Hematopoietic multipotent progenitor cell treated with erythropoietin and hydrocortisone succinate and interleukin-3 and kit ligand, for 4 days (in vitro differentiated cells): ENCODE measurements at places on chromosomes 12 and 14.

DNA sequence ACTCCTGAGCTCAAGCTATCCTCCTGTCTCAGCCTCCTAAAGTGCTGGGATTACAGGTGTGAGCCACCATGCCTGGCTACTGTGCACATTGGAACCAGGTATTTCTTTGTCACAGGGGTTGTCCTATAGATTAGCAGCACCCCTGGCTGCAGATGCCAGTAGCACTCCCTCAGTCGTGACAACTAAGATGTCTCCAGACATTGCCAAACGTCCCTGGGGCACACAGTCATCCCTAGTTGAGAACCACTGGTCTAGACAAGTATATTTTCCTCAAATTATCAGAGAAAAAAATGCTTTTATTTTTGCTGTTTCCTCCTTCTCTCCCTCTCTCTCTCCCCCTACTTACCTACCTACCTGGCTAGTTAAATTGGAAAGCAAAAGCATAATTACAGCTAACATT, 17.9 kb upstream of the P2RX7 start:
- no peak for DNase-seq

GRCh38 chr14:96634481-96634880, 132.3 kb downstream of the PAPOLA start:
- DNase-seq: no peak

GRCh38 chr12:106918746-106919145, 37.0 kb upstream of the TMEM263 start:
- DNase-seq: peak; percentile 40

- no peak for DNase-seq
Measured at GRCh38 chr14:72961579-72962335, 35.5 kb downstream of the DCAF4 start.

- DNase-seq: no peak
Measured at GRCh38 chr14:95222870-95223398, 65.6 kb upstream of the DICER1 start.

- DNase-seq: no peak
Measured at GRCh38 chr12:115375186-115375991, 691.4 kb upstream of the TBX3 start.

- no peak for DNase-seq
Measured at GRCh38 chr14:100607611-100607956, 20.4 kb upstream of the BEGAIN start.

DNA sequence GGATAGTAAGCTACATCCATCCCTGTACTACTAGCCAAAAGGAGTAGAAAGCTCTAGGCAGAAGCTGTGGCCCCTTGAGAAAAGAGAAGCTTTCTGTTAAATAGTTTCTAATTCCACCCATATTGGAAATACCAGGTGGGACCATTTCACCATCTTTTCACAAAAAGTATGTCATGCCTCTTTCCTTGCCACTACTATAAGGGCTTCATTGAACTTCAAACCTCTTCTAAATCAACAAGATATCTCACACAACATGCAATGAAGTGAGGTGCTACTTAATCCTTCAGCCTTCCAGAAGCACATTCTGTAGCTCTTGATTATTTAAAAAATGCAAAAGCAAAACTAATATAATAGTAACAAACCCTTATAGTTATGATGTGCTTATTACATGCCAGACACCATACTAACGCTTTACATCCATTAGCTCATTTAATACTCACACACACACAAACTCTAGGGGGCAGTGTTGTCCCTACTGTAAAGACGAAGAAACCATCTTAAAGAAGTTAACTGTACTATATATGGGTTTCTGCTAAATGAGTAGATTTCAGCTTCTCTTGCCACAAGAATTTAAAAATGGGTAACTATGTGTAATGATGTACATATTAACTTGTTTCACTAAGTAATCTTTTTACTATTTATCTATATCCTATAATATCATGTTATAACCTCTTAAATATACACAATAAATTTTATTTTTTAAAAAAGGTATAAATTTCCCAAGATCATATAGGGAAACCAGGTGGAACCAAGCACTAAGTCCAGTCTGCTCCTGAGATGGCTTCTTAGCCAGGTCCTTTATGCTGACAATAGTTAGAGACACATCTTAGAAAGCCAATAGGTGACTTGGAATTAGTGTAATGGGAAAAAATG, 124.4 kb downstream of the RPS29 start:
- DNase-seq: peak; percentile 94

DNA sequence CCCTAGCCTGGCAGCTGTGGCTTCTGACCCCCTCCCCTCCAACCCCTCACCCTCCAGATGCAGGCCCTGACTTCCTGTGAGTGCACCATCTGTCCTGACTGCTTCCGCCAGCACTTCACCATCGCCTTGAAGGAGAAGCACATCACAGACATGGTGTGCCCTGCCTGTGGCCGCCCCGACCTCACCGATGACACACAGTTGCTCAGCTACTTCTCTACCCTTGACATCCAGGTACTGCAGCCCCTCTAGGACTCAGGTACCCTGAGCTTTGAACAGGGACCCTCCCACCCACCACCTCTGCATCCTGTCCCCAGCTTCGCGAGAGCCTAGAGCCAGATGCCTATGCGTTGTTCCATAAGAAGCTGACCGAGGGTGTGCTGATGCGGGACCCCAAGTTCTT, 6.0 kb upstream of the IRF9 start:
- DNase-seq: no peak

DNA sequence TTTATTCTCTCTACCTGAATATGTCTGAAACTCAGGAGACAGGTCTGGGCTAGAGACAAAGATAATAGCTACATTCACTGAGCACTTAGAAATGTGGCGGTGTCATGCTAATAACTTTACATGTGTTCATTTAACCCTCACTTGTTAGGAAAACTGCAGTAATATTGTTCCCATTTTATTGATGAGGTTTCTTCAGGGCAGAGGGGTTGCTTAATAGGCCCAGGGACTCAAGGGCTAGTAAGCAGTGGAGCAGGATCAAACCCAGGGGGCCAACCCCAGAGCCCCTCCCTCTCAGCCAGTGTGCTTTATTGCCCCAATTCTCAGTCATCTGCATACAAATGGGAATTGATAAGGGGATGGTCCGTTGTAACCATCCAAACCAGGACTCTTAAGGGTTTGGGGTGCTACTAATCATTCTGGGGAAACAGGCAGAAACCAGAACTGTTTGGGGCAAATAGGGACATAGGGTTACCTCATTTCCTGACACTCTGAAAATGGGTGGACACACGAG, 142.8 kb upstream of the AMIGO2 start:
- DNase-seq: no peak

GRCh38 chr12:53205747-53206419, 1.2 kb downstream of the ITGB7 start:
- DNase-seq: peak; percentile 54

- DNase-seq: no peak
Measured at GRCh38 chr12:46082490-46083200, 92.3 kb upstream of the SCAF11 start.

DNA sequence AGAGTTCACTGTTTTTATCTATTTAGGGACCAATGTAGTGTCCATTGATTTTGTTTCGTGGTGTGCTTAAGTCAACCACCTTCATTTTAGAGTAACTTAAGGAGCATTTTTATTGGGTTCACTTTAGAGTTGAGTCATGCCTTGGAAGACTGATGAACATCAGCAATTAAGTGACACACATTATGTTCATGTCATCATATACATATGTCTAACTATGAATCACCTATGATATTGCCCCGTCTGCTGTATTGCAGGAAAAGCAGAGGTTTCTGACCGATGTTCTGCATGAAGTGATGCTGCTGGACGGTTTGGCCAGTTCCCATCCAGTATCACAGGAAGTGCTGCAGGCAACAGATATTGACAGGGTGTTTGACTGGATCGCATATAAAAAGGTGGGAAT, 227.1 kb downstream of the TRHDE start:
- DNase-seq: no peak

DNA sequence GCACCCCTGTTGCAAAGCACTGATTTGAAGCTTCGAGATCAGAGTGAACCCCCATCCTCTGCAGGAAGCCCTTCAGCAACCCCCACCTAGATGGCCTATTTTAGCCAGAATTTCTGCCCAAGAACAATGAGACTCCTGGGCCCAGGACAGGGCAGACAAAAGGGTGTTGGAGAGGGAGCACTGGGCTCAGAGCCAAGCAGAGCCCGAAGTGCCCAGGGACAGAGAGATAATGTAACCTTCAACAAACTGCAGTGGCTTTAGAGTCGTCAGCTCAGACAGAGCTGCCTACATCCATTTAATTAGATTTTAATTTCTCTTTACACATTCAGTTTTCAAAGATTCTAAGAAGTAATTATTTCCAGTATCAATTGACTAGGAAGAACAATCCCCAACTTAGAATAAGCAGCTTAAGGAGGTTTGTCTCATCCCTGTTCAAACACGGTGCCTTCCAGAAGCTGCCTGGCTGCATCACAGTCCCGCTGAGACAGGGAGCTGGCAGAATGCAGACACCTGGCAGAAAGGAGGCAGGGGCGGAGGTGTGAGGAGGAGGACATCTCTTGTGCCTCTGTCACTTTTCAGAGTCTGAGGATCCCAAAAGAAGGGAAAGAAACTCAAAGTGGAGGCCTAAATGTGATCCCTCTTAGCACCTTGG, 504.9 kb upstream of the CCDC196 start:
- DNase-seq: no peak

DNA sequence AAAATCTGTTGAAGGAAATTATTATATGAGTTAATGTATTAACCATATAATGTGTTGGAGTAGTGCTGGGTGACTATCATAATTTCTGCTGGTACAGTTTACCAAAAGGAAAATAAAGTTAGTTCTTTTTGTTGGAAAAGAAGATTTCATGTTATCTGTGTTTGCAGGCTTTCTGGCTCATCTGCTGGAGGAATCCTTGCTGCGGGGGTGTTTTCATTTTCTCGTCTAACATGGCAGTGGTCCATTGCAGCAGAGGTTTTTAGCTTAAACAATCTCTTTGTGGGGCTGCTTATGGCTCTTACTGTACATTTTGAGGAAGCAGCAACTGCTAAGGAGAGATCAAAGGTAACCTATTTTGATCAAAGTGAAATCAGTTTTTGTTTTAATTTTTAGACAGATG, 24.1 kb downstream of the TMEM260 start:
- no peak for DNase-seq

- DNase-seq: peak; percentile 93
Measured at GRCh38 chr12:121795034-121795968, 1.8 kb upstream of the RHOF start.

GRCh38 chr12:77842430-77842829, 11.7 kb downstream of the NAV3 start:
- DNase-seq: no peak

GRCh38 chr12:72102150-72102549, 163.5 kb downstream of the TPH2 start:
- no peak for DNase-seq

- DNase-seq: peak; percentile 4
Measured at GRCh38 chr12:47114481-47114892, 34.7 kb upstream of the AMIGO2 start.

DNA sequence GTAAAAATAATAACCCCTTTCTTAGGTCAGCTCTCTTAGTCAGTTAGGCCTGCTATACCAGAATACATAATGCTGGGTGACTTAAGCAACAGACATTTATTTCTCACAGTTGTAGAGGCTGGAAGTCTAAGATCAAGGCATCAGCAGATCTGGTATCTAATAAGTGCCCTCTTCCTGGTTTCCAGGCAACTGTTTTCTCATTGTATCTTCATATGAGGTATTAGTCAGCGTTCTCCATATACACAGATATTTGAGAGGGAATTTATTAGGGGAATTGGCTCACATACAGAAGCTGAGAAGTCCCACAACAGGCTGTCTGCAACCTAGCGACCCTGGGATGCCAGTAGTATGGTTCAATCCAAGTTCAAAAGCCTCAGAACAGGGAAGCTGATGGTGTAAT, 896.0 kb downstream of the GALC start:
- no peak for DNase-seq

GRCh38 chr14:63039866-63040265, 5.4 kb downstream of the KCNH5 start:
- peak; percentile 31 for DNase-seq

DNA sequence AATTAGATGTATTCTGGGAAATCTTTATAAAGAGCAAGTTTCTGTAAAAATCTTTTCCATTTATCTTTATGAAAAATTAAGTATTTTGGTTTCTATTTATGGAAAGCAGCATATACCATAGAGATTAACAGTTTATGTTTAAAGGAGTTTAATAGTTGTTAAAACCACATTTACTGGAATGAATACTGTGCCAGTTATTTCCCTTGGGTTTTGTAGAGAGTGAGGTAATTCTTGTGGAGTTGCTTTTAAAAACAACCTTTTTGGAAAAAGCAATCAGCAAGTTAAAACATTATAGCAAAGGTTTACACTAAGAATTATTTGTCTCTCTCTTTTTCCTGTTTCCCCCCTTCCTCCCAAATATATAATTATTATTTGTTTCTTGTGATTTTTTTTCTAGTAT, 34.9 kb downstream of the AEBP2 start:
- DNase-seq: no peak

GRCh38 chr14:80428171-80428570, 216.9 kb upstream of the DIO2 start:
- no peak for DNase-seq

DNA sequence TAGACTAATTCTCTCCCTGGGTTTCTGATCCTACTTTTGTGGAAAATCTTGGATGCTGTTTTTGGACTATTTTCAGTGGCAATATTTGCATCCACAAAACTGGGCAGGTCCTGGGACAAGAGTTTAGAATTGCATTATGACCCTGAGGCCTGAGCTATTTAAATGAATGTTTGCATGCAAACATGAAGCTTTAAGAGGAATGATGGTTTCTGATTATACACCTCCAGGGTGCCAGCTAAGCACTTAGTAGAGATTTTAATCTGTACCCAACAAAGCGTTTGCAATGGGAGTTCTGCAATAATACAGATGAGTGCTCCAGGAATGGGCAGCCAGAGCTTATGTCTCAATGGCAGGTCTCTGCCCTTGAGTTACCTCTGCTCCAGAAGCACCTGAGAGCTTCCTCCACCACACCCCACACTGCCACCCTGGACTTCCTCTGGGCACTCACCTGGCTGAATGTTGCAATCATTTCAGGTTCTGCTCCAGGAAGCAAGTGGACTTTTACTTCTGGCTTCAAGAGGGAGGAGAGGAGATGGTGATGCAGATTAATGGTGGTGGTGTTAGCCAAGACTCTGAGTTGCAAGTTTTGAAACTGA, 6.0 kb upstream of the SPTLC2 start:
- no peak for DNase-seq

- DNase-seq: no peak
Measured at GRCh38 chr12:109542876-109543275, 30.4 kb downstream of the MMAB start.

- no peak for DNase-seq
Measured at GRCh38 chr12:26715232-26715631, 117.8 kb downstream of the ITPR2 start.

GRCh38 chr12:93520454-93520853, 52.0 kb upstream of the SOCS2 start:
- no peak for DNase-seq

DNA sequence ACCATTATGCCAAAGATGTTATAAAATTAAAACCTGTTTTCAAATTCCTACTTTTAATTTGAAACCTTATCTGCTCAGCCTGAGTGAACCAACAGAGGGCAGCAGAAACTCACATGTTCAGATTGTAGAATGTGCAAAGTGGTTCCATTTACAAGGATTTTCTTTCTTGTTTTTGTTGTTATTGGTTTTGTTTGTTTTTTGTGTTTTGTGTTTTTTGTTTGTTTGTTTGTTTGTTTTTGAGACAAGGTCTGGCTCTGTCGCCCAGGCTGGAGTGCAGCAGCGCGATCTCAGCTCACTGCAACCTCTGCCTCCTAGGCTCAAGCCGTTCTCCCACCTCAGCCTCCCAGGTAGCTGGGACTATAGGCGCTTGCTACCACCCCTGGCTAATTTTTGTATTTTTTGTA, 22.8 kb upstream of the GARIN2 start:
- DNase-seq: peak; percentile 76

- no peak for DNase-seq
Measured at GRCh38 chr14:105138551-105139111, 29.9 kb downstream of the JAG2 start.

GRCh38 chr12:123237646-123238329, 4.6 kb downstream of the MTRFR start:
- DNase-seq: peak; percentile 88
